ENCODE measurements at places on chromosomes 5 and 9.

DNA sequence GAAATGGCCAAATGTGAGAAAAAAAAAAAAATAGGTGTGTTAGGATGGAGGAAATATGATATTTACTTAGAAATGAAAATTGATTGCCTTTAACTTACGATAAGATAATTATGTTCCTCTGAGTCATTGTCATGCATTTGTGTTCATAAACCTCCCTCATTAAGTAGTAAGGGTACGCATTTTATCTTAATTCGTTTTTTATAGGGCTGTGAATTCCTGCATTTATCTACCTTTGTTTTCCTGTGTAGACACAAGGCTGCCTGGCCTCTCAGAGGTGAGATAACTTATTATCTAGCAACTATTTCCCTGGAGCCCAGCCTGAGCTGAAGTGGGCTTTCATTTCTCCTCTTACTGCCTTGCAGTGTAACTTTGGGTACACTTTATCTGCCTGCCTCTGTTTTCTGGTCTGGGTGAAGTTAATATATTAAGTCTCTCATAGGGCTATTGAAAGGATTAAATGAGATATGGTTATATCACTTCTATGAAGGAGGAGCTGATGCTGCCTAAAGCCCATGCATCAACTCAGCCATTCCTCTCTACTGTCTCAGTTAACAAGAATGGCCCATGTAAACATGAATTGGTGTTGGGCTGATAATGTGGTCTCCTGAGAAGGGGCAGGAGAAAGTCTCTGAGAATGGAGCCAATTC lies 103.8 kb upstream of the KLF4 start:
- no peak for DNase-seq

- DNase-seq = no peak
Observed at GRCh38 chr5:1320436-1321344, 24.2 kb downstream of the CLPTM1L start.

DNA sequence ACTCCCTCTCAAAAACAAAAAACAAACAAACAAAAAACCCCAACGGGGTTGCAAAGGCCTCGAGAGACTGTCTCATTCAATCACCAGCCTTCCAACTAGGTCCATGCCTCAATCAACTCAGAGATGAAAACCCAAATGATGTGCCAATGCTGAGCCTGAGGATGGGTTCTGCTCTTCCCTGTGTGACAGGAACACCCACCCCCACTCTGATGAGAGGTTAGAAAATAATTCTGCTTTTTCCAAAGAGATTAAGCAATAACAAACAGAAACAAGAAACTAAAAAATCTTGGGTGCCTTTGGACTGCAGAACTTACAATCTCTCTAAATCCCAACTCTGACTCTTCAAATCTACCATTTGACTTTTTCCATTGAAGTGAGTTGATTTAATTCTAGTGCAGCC lies 25.5 kb upstream of the FBP1 start:
- no peak for DNase-seq

DNA sequence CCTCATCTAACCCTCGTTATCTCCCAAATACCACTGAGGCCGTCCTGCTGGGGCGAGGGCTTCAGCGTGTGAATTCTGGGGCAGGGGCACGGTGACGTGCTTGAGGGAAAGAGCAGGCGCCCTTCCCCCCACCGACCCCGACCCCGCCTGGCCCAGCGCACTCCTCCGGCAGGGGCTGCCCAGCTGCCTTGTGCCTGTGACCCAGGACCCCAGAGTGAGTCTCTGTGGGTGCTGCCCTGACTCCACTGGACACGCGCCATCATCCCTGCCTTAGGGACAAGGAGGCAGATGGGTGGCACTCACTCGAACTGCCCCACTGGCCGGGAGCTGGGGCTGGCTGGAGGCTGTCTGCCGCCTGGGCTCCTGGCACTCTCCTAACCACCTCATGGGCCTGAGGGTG lies 136.2 kb upstream of the LPCAT1 start:
- no peak for DNase-seq

GRCh38 chr9:10032166-10032565 lies 580.6 kb downstream of the PTPRD start:
- DNase-seq = no peak

DNA sequence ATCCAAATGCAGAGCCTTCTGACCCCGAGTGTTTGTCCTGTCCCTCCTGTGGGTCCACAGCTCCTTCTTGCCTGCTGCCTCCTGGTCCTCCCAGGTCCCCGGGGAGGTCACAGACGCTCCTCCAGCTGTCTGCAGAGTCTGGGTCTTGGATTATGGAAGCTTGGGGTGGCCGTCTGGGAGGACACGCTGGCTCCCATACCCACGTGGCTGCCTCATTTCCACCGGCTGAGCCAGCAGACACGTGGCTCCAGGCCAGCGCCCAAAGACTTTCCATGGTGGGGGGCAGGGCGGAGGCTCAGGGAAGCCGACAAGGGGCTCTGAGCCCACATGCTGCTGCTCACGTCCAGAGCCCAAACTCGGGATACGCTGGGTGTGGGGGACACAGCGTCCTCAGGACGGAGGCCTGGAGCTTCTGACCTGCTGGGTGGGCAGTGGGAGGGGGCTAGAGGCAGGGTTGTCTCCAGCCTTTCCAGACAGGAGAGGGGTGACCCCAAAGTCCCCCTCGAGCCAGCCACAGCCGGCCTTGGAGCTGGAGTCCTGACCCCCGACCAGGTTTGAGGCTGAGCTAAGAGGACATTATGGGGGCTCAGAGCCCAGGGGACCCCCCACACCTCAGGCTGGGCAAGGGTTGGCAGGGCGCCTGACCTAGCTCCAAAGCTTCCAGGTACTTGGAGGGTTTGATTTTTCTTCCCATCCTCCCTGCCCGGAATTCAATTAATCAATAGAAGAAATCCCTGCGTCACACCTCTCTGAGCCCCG lies 24.2 kb upstream of the RNU6ATAC start:
- no peak for DNase-seq

GRCh38 chr9:70030156-70030555 lies 13.5 kb upstream of the MAMDC2 start:
- no peak for DNase-seq

GRCh38 chr9:124309667-124310084 lies 51.9 kb downstream of the NEK6 start:
- peak; percentile 87 for DNase-seq

GRCh38 chr5:119902593-119902992 lies 273.2 kb downstream of the FAM170A start:
- DNase-seq = no peak

DNA sequence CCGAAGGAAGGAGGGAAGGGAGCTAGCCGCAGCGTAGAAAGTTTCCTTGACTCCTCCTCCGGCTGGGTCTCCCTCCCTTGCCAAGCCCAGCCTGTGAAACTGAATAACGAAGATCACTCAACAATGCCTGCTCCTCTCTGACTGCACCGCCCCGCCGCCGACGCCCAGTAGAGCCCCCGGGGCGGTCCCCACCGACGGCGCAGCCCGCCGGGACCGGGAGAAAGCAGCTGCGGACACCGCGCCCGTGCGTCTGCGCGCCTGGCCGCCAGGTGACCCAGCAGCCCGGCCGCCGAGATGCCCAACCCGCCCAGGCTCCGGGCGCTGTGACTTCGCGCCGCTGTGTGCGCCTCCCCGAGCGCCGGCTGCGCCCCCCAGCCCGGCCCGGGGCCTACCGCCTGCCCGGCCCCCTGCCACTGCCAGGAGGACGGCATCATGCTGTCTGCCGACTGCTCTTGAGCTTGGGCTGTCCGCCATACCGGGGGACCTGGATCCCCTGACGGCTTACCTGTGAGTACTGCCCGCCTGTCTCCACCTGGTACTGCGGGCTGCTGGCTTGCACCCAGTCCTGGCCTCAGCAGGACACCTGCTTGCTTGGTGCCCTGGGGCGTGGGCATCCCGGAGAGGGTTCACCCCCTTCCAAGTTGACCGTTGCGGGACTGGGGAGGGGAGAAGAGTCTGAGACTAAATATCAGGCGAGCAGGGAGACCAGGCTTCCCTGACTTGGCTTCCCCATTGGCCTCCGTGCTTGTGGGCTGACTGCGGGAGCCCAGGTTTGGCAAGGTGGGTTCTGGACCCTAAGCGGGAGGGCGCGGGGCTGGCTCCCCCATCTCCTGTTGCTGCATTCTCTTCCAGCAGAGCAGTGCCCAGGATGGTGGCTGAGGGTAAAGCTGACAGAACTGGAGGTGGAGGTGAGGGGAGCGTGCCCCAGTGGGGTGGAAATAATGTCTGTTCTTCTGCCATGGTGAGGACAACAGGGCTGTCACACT lies 26.2 kb upstream of the SPTLC1 start:
- no peak for DNase-seq

- no peak for DNase-seq
Observed at GRCh38 chr5:77498952-77499351, 6.8 kb upstream of the WDR41 start.

- peak; percentile 87 for DNase-seq
Observed at GRCh38 chr5:59130431-59130830, 547.6 kb downstream of the RAB3C start.

DNA sequence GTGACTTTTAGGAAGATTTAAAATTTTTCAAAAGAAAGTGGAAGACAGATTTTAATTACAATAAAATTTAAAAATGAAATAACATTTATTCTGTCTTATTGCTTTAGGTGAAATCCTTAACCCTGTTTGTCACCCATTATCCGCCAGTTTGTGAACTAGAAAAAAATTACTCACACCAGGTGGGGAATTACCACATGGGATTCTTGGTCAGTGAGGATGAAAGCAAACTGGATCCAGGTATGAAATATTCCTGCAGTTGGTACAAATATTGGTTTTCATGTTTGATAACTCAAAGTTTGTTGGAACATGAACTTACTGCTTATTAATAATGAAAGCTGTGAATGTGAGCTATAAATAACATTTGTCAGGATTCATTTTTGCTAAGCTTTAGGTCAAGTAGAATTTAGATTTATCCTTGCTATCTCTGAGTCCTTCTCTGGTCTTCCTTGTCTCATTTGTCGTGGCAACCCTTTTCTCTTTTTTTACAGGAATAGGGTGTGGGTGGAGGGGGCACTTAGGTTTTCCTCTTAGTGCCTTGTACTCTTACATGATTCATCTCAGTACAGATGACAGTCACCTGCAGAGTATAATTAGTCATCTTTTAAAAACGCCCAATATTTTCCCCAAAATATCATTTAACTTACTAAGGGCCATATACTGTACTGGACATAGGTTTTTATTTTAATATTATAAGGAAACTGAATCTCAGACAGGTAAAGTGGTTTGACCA lies 95.3 kb upstream of the RASGRF2 start:
- DNase-seq = no peak

- no peak for DNase-seq
Observed at GRCh38 chr5:58440901-58441460, 18.9 kb downstream of the PLK2 start.

DNA sequence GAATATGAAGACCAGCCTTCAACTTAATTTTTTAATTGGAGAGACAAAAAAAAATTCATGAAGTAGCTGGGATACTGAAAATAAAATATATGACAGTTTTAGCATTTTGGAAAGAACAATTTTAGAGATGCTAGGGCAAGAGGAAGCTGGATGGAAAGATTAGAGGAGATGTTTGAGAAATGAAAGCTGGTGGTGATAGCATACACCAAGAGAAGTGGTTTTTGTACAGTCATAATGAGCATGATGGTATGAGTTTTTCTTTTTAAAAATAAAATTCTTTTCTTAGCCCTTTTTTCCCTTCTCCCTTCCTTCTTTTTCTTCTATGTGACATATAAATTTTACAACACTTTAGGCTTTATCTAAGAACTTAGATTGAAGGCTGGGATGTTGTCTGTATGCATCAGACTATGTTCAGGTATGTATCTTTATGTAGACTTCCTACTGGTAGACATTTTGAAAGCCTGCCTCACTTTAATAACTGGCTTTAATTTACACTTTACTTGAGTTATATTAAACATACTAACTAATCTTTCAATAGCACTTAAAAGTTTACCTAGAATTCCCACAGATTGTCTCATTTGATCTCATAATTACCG lies 522.5 kb downstream of the TLE4 start:
- no peak for DNase-seq

DNA sequence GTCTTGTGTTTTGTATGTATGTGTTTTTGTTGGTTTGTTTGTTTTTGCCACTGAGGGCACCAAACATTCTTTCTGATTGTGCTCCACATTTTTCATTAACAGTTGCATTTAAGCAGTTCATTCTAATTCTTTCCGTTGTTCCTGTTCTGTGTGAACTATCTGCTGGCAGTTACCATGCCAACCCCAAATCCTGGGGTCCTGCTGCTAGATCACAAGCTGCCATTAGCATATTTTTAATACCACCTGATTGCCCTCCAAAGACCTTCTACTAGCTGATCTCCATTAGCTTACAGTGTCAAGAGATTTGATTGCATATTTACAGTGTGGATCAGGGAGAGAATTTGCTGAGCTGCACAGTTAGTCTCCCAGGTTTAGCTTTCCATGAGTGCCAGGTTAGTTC lies 40.6 kb upstream of the STARD4 start:
- no peak for DNase-seq

DNA sequence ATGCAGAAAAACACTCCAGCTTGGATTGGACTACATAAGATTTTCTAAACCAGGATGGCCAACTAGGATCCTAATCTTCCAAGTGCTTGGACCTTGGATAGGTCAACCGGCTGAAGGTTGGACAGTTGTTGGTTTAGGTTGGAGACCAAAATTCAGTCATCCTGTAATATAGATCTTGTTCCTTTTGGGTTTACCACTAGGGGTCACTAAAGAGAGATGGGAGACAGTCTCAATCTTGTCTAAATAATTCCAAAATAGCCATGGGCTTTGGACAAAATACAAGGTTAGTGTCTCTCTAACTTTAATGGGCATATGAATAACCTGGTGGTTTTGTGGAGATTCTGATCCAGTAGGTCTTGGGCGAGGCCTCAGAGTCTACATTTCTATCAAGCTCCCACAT lies 148.7 kb upstream of the ERCC6L2 start:
- peak; percentile 44 for DNase-seq

DNA sequence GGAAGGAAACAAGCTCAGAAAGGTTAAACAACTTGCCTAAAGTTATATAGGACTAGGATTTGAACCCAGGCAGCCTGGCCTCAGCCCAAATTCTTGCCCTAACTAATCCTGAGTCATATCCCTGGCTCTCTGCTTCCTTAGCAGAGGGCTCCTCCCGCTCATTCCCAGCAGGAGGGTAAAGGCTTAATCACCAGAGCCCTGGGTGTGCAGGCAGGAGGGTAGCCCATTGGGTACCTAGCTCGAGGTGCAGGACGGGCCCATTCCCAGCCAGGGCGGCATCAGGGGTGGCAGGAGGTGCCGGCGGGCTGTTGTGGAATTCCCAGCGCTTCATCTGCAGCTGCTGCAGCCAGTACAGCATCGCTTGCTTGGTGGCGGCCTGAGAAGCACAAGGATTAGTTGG lies 3.9 kb downstream of the TBC1D2 start:
- DNase-seq = peak; percentile 75

Measured in amniotic epithelial cell (primary cell).